Stimulated activated CD4-positive, alpha-beta T cell treated with anti-CD3 and anti-CD28 coated beads, Interleukin-1b, Interleukin-23, amount 100 ng/mL, for 4 hours (primary cell): ENCODE measurements at places on chromosomes 13 and 19.

GRCh38 chr13:106302011-106302410 is 233.5 kb downstream of the EFNB2 start:
- DNase-seq = no peak

DNA sequence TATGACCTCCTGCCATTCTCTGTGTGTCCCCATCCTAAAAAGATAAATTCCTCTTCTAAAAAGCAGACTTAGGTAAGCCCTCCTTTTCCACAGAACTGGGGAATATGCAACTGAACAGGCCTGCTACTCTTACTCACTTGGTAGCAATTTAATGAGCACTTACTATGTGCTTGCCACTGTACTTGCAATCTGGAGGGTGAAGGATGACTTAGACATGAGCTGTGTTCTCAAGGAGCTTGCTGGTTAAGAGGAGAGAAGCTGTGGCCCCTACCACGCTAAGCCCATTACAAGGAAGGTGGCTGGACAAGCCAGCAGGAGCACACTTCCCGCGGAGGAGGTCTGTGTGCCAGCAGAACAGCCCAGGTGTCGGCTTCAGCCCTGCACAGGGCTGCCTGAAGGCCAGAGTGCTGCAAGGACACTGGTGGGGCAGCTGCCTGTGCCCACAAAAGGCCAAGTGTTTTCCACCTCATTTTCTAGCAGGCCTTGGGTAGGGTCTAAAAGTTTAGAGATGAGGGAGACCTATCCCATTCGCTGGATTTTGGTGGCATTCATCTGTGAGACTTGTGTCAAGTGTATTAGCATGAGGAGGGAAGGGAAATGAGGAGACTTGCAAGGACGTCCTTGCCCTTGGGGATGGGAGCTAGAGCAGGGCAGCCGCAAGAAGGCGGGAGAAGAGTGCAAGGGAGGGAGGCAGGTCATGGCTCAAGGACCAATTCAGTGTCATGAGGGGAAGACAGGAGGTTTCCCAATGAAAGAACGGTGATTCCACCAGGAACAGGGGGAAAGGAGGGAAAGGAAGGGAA is 52.0 kb downstream of the COL4A1 start:
- DNase-seq = no peak

GRCh38 chr19:39413911-39414608 is 1.6 kb downstream of the PLEKHG2 start:
- DNase-seq = no peak

- no peak for DNase-seq
These were observed 10.4 kb downstream of the ATP4B start for GRCh38 chr13:113647351-113648215.

DNA sequence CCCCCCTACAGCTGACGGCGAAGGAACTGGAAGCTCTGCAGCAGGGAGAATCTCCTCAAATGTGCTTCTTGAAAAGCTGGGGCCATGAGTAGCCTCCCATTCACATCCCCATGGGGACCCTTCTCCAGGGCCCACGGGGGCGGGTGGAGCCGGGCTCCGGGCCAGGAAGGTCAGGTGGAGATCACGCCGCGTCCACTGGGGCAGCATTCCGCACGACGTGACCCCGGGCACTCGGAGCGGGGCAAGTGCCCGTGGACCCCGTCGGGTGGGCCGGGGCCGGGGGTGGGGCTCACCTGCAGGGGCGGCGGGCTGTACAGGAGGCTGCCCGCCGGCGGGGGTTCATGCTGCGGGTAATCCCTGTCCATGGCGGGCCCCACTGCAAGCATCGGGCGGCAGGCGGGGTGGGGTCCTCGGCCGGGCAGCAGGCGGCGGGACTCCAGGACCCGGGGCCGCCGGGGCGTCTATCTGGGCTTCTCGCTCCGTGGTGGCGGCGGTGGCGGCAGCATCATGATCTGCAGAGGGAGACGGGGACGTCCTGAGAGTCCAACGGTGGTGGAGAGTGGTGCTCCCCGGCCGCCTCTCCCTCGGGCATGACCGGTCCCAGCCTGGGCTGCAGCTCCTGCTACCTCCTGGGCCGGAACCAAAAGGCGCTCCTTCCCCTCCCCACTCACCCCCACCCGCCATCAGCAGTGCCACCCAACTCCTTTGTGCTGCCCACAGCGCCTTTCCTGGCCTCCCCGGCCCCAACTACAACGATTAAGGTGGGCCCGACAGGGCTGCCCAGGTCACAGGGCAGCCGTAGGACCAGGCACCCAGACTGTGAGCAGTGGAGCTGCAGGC is 20.0 kb downstream of the SBNO2 start:
- no peak for DNase-seq

GRCh38 chr13:100921139-100921538 is 246.5 kb upstream of the TMTC4 start:
- DNase-seq = no peak

- DNase-seq = no peak
These were observed 59.0 kb upstream of the SCEL start for GRCh38 chr13:77476456-77476855.

GRCh38 chr13:78035500-78035899 is 116.9 kb upstream of the EDNRB start:
- no peak for DNase-seq

DNA sequence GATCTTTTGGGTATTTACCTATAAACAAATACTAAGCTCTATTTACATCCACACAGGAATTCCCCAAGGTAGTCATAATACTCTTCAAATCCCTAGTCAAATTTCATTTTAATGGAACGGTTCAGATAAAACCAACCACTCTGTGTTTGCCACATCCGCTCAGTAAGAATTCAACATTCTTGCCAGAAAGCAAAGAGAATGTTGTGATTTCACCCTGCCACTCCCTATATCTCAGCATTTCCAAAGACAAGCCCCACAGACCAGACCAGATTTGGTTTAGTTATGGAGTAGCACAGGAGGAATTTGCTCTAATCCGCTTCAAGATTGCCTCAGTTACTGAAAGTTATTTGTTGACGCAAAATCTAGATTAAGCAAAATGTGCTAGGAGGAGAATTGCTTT is 105.6 kb upstream of the SERP2 start:
- DNase-seq = no peak

- no peak for DNase-seq
These were observed 1210.2 kb upstream of the ATXN8OS start for GRCh38 chr13:68897331-68897928.

DNA sequence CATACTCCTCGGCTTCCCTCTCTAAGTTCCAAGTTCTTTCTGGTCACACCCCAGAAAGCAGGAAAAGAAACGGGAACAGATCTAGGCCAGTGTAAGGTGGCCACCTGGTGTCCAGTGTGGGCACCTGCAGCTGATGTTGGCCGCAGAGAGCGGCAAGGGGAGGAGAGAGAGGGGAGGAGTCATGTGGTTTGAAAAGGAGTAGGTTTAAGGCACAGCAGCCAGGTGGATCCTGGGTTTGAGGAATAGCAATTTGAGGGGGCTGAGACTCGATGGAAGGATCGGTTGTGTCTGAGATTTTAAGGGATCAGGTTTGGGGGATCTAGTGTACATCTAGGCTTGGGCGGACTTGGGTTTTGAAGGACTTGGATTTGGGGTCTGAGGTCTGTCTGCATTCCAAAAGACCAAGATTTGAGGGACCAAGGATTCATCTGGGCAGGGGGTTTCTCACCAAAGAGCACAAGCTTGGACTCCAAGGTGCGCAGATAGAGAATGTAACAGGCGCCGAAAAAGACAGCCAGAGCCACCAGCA is 1.2 kb downstream of the RABAC1 start:
- no peak for DNase-seq

DNA sequence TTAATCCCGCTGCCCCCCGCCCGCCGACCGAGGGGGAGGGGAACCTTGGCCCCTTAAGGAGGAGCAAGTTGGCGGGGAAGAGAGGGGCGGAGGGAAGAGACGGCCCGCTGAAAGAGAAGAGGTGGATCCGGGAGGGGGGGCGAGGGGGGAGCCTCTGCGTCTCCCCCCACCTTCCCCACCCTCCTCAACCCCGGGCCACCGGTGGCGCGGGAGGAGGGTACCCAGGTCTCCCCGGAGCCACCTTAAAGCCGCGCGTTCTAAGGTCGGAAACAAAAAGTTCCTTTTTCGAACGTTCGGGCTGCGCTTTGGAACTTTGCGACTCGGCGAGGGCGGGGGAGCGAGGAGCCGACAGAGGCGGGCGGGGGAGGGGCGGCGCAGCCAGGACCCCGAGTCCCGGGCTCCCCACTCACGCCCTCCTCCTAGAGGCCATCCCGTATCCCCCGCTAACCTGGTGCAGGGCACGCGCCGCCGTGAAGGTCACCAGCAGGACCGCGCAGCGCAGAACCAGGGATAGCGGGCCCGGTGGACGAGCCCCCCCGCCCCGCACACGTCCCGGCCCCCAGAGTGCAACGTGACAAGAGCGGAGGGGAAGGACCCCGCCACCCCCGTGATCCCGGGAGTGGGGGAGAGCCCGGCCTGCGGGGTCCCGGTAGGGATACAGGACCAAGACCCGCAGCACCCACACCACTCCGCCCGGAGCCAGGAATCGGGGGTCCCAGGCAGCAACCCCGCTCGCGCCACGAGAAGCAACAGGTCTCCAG is 659 bp downstream of the ERF start:
- peak; percentile 75 for DNase-seq

DNA sequence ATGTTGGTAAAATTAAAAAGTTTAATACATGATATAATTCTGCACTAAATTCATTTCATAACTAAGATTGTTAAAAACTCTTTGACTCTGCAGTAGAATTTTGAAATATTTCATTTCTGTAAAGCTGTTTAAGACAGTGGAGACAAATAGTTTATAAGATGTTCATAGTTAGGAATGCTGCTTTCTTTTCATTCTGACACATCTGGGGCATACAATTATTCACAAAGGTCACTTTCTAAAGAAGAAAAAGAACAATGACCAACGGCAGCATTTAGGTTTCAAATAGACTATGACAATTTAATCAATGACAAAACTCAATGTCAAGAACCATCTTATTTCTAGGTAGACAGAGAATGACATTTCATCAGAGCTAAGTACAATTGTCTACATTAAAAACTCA is 1422.1 kb downstream of the PCDH9 start:
- no peak for DNase-seq

DNA sequence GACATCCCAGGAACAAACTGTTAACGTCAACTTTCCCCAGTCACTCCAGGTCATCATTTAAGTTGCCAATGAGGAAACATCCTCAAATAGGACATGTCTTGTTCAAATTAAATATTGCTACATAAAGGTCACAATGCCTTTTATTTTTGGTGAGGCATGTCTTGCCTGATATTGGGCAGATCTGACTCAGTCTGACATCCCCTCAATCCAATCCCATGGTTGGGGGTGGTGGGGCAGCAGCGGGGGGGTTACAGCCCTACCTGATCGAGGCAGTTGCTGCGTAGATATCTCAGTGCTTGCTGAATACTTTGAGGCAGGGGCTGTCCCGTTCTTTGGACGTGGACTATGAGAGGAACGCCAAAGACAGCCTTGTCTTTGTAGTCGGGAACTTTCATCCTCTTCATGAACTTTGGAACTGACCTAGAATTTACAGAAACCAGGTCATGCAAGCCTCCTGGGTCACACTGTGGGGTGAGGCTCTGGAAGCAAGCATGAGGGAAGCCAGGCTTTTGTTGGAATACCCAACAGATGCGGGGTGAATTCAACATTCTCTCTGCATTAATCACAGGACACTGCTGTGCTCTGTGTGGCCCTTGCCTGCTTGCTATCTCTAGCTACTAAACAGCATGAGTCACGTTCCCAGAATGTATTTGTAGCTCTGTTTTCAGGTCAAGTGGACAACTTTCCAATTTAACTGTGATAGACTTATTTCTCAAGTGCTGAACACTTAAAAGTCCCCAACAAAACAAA is 109.8 kb downstream of the KL start:
- DNase-seq = no peak

GRCh38 chr13:66994517-66995202 is 235.5 kb downstream of the PCDH9 start:
- no peak for DNase-seq

DNA sequence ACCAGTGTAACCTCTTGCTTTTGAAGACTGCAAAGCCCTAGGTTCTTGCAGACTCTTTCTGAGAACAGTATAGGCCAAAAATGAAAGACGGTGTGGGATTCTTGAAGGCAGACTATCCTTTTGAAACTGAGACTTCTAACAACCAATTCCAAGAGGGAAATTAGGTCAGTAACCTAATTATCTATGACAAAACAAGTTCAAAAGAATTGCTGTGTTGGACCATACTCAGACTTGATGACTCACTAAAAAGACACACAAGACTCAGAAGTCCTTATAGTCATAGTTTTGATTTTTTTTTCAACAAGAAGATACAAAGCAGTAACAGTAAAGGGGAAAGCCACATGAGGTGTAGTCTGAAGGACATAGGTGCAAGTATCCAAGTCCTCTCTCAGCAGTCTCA is 624.0 kb upstream of the GPC6 start:
- no peak for DNase-seq

DNA sequence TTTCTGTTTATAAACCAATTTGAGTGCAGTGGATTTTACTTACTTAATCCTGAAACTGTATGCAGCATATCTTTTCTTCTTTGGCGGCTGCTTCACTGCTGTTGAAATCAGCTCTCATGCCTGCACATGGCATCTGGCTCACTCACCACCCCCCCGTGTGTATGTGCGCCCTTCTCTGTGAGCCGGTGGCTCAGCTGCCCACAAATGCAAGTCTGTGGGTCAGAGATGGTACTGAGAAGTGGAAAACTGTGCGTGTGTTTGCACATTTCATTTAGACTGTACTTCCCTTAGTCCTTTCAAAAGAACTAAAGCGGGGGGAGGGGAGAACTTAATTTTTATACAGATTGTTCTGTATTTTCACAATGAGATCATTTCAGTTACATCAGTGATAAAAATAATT is 307.6 kb downstream of the SHISA2 start:
- DNase-seq = no peak

- DNase-seq = no peak
These were observed 119.2 kb downstream of the FRY start for GRCh38 chr13:32150794-32151193.

DNA sequence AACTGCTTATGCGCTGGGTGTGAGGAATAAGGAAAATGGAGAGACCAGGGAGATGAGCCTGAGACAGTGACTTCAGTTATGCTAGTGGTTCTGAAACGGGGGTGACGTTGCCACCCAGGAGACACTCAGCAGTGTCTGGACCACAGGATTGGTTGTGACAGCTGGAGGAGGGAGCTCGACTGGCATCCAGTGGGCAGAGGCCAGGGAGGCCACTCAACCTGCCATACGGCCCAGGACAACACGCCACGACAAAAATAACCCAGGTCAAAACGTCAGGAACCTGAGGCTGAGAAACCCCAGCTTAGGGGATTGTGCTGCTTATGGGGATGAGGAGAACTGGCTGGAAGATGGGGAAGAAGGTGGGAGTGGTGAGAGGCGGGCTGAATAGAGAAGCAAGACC is 10.4 kb downstream of the ZSCAN5A start:
- no peak for DNase-seq
